ENCODE measurements at places on chromosomes 12 and 14.

DNA sequence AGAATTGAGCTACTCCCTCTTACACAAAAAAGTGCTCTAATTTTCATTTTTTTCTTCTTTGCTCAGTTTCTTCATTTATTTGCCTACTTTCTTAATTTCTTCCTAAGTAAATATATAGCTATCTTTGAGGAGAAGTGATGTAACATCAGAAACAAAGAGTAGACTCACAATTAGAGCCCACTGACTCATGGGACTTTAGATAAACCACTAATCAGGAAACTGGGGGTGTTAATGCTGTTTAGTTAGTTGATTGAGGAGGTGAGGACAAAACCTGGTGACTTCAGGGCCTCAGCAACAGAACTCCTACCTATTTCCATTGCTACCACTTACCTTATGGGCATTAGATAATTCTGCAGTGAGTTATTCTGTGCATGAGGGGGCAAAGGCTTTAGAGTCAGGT, 151.7 kb downstream of the MON2 start:
- DNase-seq = no peak

GRCh38 chr14:94748667-94749347, 21.1 kb downstream of the GSC start:
- no peak for DNase-seq

DNA sequence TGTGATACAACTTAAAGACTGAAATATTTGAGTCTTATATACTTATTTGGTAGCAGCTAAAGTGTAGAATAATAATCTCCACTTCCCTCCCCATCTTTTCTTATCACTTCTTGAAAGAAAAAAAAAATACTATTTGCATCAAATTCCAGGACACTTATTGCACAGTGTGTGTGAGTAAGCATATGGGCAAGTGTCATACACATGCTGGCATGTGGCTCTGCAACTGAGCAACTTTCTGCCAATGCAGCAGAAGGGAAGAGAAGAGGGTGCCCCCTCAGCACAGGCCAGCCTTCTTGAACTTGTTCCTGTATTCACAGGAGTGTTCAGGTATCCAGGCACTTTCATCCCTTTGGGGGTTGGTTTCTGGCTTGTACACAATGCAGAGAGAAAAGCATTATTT, 145.8 kb downstream of the CPNE8 start:
- DNase-seq = no peak

GRCh38 chr12:104109446-104110271, 28.4 kb downstream of the NFYB start:
- DNase-seq = no peak

- no peak for DNase-seq
Measured at GRCh38 chr12:130220706-130221100, 58.4 kb downstream of the FZD10 start.

GRCh38 chr14:56147986-56148901, 30.0 kb downstream of the PELI2 start:
- DNase-seq = no peak

- DNase-seq = no peak
Measured at GRCh38 chr14:84929086-84929485, 600.9 kb upstream of the FLRT2 start.

DNA sequence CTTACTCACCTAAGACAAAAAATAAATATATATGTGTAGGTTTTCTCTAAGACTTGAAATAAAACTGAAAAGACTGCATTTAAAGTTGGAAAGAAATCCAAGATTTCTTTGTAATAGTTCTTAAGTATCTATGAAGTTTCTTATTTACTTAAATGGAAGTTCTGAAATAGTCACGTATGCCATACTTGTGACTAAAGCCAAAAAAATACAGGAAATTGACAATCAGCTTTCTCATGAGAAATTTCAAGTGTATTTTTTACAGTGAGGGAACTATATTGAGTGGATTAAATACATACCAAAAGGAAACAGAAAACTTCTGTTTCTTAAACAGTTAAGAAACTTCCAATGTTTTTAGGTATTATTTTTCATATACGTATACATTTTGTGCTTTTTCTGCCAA, 188.1 kb downstream of the DPY19L2 start:
- no peak for DNase-seq

- DNase-seq = no peak
Measured at GRCh38 chr14:56351861-56352260, 227.7 kb upstream of the TMEM260 start.

DNA sequence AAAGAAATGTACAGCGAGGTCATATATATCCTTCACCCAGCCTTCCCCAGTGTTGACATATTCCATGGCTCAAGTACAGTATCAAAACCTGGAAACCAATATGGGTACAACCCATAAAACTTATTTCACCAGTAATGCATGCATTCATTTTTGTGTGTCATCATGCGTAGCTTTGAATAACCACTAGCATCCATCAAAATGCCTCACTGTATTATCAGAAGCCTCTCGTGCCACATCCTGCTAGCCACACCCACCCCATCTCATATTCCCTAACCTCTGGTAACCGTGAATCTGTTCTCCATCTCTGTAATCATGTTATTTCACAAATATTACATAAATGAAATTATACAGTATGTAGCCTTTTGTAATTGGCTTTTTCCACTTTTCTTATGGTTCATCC, 314.3 kb downstream of the RAD51B start:
- no peak for DNase-seq

DNA sequence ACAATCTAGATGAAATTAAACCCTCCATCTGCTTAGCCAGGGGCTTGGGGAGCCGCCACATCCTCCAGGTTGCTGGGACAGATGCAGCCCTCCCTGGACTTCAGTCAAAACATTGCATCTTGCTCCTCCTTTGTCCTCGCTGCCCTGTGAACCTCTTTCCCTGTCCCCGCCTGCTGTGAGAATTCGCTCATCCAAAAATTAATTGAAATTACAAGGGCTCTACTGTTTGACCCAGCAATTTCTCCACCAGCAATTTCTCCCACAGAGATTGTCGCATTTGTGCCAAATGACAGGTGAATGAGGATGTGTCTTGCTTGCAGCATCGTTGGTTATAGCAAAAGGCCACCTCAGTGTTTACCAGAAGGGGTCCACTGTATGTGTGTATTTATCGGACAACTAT, 5.0 kb upstream of the POP5 start:
- DNase-seq = no peak

GRCh38 chr14:36515896-36516718, 3.9 kb downstream of the NKX2-1 start:
- no peak for DNase-seq

DNA sequence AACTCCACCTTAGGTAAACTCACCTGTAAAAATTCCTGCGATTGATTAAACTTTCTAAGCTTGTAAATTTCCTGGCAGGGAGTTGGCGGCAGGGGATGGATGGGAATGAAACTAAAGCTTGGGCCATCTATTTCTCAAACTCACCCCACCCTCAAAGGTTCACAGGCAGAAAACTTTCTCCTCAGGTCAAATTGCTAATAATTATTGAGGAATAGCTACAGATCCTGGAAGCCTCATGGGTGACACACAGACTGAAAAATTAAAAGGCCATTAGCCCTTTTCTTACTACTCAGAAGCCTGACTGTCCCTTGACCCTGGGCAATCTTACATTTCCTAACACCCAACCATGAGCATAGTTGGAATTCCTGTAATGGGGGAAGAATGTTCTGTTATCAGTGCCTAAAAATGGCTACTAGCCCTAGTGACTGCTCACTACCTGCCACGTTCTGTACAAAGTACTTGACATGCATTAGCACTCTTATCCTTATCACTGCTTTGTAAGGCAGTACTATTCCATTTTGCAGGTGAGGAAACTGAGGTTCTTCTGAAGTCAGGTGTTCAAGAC, 12.4 kb upstream of the SYNDIG1L start:
- no peak for DNase-seq

DNA sequence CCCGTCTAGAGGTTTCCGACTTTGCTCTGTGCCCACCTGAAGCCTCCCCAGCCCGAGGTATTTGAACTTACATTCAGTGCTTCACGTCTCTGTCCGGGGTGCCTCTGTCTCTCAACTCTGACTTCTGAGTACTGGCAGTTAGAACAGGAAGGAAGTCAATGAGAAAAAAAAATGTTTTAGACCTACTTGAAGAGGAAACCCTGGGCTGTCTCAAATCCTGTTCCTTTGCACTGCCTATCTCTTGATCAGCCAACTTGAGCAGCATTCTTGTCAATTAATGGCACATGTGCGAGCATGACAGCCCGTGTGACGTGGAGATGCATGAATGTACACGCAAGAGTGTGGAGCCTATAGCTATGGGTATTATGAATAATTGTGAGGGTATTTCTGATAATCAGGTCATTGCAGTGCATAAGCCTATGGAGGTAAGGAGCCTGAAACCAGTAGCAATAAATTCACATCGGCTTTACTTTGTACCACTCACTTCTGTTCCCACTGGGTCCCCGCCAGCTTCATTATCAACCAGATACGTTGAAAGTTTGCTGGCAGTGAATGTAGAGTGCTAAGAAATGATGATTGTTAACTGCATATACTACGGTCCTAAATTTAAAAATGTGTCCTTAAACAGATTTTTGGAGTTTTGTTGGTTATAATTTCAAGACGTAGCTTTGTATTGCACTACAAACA, at the start of gene ARHGDIB:
Gene ARHGDIB, minus strand, starts transcription at position 136 of the 687 bp plus-strand sequence. CDS start 10,889 bp downstream, outside the sequence.
- DNase-seq = no peak

DNA sequence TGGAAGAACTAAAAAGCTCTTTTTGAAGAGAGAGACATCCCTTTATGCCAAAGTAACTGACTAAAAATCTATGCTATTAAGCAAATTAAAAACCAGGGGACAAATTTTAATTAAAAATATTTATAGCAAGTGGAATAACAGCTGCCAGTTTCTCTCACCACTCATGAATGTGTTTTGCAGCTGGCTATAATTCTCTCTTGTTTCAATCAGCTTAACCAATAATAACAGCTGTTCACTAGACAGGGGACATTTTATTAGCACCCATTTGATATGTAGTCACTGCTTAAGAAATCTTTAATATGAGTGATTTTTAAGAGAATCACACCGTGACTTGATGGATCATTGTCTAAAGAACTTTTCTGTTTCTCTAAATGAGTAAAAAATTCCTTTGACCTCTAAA, 34.2 kb upstream of the KRR1 start:
- DNase-seq = no peak

- DNase-seq = no peak
Measured at GRCh38 chr12:19075711-19076340, 53.7 kb upstream of the PLEKHA5 start.

DNA sequence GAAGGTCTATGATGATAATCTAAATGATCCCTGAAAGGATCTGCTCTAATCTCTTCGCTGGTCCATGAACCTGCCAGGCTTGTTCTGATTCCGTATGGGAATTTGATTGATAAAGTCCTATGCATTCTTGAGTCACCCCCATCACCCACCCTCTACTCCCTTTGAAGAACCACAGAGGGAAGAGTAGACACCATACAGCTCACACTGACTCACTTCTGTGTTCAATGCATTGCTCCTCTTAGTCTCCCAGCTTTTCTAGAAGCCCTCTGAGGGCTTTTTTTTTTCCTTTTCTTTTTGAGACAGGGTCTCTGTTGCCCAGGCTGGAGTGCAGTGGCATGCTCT, 18.5 kb upstream of the GPRC5A start:
- no peak for DNase-seq

- no peak for DNase-seq
Measured at GRCh38 chr14:72692696-72693095, 201.2 kb downstream of the DPF3 start.
